ENCODE measurements at places on chromosomes 2 and 18.

- DNase-seq, result no peak
These were observed 28.8 kb downstream of the LOXHD1 start for GRCh38 chr18:46628206-46628605.

DNA sequence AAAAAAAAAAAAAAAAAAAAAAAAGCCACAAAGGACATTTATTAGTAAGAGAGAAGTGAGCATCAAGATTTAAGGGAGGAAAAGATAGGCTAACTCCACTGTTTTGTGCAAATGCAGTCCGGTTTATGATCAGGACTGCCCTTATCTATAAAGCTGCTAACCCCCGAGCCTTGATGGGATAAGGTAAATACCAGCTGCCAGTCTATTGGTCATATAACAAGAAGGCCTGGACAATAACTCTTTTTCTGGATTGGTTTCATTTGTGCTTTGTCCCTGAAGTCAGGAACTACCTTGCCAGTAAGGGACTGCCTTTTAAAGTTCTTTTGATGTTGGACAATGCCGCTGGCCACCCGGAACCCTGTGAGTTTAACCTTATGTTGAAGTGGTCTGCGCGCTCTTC lies 15.4 kb downstream of the PTPN4 start:
- no peak for DNase-seq

DNA sequence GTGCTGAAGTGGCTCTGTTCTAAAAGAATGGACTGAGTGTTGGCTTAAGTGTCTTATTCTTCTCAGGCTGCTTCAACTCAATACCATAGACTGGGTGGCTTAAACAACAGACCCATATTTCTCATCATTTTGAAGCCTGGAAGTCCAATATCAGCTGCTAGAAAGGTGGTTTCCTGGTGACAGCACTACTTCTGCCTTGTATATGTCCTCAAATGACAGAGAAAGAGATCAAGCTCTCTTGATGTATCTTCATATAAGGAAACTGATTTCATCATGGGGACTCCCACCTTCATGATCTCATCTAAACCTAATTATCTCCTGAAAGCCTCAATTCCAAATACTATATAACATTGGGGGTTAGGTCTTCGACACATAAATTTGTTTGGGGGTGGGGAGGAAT lies 449.7 kb upstream of the DSEL start:
- DNase-seq, result no peak

DNA sequence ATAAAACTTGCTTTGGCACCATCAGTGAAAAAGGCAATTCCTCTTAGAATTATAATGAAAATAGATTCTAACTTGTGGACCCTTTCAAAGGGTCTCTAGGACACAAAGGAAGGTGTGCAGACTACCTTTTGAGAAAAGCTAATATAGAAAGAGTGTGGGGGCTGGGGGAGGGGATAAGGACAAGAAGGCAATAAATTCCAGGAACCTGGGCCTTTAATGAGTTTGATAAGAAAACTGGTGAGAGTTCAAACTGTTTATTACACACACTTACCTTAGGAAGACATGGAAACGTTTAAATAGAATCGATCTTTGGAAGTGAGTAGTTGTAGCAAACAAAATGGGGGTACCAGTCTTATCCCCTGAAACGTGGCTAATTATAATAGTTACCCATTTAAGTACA lies 39.6 kb upstream of the PGAP1 start:
- no peak for DNase-seq

- no peak for DNase-seq
These were observed 122.9 kb upstream of the COL3A1 start for GRCh38 chr2:188851311-188851710.

- no peak for DNase-seq
These were observed 39.5 kb downstream of the CERS6 start for GRCh38 chr2:168495524-168495923.

DNA sequence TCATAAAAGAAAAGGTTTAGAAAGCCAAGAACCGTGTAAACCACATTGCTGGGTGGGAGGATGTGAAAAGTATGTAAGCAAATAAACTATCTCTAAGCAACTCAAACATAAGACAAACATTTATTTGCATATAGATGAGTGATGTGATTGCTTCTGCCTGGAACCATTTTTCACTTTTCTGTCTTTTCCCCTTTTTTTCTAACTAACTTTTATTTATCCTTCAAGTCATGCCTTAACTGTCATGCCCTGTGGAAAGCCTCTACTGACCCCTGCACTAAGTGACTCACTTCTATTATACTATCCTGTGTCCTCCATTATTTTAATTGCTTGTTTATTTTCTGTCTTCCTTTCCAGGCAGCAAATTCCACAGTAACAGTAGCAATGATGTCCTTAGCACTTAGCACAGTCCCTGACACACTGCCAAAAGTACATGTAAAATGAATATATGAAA lies 87.5 kb upstream of the CTAGE1 start:
- DNase-seq, result no peak

DNA sequence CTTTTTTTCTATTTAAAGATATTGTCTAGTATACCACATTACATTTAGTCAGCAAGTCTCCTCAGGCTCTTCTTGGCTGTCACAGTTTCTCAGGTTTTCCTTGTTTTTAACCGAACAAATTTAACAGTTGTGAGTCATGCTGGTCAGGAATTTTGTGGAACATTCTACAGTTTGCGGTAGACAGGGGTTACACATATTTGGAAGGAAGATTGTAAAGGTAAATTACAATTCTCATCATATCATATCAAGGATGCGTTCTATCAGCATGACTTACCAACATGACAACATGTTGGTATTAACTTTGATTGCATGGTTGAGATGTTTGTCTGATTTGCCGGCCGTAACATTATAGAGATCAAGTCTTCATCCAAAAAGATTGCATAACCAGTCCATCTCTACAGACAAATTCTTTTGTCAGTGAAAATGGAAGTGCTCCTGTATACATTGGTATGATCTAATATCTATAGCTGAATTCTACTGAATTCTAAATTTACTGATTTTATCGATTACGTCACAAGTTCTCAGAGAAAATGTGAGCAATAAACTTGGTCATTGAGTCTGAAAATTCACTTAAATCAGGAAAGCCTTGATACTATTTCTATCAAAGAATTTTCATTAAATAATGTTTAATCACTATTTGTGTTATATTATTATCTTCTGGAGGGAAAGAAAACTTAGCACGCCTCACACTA lies 664.4 kb upstream of the SLC8A1 start:
- no peak for DNase-seq

- no peak for DNase-seq
These were observed 76.9 kb upstream of the PPP1CB start for GRCh38 chr2:28674713-28675068.

DNA sequence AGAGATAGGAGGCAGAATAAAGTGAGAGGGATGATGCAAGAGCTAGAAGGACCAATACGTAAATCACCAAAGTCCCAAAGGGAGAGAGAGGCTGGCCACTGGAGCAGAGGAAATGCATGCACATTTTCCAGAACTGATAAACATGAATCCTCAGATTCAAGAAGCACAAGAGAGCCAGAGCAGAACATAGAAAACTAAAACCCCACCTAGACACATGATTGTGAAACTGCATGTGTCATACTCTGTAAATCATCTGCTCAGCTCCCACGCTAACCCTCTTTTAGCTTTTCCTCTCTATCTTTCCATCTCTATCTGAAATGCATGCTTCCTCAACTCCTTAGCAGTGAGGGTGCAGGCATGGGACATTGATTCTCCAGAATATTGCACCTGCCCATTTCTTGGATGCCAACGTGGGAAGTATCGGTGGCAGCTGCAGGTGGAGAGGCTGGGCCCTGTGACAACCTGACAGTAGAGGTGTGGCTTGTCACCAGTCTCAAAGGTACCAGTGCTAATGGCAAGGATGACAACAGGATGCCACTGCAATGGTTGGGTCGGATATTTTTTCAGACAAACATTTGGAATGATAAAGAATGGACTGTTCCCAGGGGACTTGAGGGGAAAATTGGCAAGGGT lies 89.3 kb upstream of the OTOS start:
- DNase-seq, result no peak

DNA sequence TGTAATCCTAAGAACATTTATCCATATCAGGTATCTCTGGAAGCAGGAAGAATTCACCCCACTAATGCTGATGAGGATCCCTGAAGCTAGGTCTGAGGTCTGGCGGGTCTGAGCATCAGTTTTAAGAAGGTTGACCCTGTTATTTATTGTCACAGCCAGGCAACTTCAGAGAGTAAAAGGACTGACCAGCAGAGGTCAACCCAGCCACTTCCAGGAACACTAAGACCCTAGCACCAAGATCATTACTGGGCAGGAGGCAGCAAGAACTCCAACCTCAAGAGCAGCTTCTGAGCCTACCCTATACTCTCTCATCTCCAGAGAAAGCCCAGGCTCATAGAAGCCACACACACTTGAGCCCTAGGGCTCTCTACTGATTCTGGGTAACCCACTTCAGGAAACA lies 901.4 kb downstream of the DCDC2C start:
- DNase-seq, result no peak

- no peak for DNase-seq
These were observed 47.3 kb upstream of the TANK start for GRCh38 chr2:161112908-161113307.

DNA sequence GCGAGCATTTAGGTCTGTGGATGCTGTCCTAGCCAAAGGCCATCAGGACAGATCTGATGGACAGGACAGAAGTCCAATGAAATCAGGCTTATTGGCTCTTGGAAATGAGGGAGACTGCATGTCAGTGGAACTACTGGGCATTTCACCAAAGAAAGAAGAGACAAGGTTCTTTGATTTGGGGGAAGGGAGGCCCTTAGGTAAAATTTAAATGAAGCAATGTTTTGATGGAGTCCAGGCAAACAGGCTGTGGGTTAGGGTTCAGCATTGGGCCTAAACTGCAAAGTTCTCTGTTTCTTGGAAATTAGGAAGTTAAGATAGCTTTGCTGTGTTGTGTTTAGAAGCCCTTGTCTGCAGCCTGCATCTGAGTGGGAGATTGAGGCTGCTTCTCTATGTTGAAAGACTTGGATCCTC lies 31.6 kb upstream of the RNF149 start:
- no peak for DNase-seq

DNA sequence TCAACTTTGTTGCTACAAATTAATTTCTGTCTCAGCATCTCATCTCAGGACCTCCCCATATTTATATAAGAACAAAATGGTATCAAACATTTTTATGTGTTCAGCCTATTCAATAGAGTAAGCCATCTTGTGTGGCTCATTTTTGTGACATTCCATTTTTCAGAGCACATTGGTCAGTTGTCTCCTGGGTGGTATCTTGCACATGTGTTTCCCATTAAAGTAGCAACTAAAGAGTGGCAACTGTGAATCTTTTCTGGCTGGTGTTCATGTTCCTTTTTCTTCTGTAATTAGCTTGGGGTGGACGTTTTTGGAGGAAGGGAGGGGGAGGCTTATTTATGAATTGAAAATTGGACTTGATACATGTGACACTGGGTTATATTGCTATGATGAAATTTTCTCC lies 45.4 kb upstream of the EFEMP1 start:
- no peak for DNase-seq

GRCh38 chr2:214750529-214750928 lies 59.0 kb downstream of the BARD1 start:
- no peak for DNase-seq

DNA sequence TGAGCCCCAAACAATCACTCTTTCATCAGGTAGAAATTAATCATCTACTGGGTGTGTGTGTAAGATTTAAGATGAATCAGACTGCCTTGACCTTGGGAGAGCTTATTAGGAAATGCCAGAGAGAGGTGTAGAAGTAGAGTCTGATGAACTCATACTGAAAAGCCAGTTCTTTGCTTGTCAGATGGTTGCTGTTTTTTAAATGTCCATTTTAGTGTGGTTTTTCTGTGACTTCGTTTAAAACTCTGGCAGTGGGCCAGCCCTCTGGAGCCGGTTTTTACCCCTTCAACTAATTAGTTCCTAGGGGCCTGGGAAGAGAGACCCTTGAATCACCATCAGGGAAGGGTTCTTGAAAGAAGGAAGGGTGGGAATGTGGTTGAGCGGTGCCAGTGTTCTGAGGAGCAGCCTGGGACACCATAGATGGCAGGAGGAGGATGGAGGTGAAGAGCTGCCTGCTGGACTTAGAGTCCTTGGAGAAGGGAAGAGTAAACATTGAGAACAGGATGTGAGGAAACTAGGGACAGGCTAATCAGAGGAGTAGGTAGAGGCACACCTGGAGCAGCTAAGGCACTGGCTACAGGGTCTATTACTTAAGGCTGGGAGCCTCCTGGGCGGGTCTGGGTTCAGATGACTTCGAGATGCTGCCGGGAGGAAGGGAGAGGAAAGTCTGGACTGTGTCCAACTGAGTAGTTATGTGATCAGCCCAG lies 66.1 kb downstream of the LRRFIP1 start:
- peak; percentile 43 for DNase-seq

GRCh38 chr2:60407398-60407797 lies 146.1 kb downstream of the BCL11A start:
- no peak for DNase-seq

- no peak for DNase-seq
These were observed 110.3 kb downstream of the SP3 start for GRCh38 chr2:173854840-173855239.

DNA sequence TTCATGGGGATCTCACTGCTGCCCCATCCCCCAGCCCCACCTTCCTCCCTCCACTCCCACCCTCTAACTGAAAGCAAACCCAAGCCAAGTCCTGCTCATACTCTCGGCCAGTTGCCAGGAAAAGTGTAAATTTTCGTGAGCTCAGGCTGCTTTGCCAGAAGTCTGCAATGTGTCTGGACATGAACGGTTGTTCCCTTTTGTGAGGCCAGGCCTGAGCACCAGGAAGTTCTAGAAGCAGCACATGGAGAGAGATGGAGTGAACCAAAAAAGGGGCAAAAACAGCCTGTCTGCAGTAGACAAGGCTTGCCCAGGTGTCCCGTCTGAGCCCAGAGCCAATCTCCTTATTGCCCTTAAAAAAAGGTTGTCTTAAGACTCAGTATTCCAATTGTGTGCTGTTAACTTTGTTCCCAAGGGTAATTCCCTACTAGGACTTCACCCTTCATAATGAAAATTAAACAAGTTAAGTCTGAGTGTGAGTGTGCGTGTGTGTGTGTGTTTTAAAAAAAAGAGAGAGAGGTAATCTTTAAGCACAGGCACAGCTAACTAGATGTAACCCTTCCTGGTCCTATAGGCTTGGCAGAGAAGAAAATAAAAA lies 247.1 kb downstream of the BCL11A start:
- DNase-seq, result no peak

DNA sequence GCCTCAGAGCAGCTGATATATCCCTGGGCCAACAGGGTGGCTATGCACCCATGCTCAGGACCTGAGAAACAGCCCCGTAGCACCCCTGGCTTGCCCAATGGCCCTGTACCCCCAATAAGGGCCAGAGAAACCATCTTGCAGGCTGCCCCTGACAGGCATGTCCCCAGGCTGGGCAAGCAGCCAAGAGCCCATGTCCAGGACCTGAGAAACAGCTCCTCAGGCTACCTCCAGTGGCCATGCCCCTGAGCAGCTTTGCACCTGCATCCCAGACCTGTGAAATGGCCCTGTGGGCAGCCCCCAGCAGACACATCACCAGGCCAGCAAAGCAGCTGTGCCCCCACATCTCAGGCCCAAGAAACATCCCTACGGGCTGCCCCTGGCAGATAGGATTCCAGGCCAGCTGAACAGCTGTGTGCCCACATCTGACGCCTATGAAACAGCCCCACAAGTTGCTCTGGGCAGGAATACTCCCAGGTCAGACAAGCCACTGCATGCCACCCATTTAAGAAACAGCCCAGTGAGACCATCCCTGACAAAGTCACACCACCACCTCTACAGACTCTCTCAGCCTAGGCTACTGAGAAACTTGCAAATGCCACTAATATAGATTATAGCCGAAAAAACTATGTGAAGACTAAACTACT lies 84.1 kb downstream of the TMEM237 start:
- no peak for DNase-seq

GRCh38 chr2:74740741-74741431 lies 86.8 kb downstream of the SEMA4F start:
- no peak for DNase-seq

- no peak for DNase-seq
These were observed 273.1 kb downstream of the PLCL1 start for GRCh38 chr2:198077477-198077876.
